ENCODE measurements at places on chromosomes 16 and 17.

- no peak for DNase-seq
Observed at GRCh38 chr17:19310151-19310550, 52.4 kb downstream of the B9D1 start.

GRCh38 chr16:84120023-84120422 is 3.3 kb upstream of the MBTPS1 start:
- DNase-seq: no peak

- DNase-seq: peak; percentile 85
Observed at GRCh38 chr16:88558457-88559442, 11.5 kb upstream of the ZC3H18 start.

DNA sequence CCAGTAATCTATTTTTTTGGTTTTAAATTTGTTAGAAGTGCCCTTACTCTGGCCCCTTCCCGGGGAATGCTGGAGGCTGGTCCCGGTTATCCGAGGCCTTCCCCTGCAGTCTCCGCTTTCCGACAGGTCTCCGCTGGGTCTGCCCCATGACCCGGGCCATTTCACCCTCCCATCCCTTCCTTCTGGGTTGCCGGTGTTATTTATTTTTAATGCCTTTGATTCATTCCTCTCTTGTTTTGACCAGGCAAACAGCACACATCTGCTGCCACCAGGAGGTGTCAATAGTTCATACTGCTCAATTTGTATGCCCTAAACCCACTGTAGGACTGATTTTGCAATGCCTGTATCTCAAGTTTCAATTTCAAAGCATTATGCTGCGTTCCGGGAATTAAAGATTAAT is 113.2 kb upstream of the IRX5 start:
- DNase-seq: no peak

DNA sequence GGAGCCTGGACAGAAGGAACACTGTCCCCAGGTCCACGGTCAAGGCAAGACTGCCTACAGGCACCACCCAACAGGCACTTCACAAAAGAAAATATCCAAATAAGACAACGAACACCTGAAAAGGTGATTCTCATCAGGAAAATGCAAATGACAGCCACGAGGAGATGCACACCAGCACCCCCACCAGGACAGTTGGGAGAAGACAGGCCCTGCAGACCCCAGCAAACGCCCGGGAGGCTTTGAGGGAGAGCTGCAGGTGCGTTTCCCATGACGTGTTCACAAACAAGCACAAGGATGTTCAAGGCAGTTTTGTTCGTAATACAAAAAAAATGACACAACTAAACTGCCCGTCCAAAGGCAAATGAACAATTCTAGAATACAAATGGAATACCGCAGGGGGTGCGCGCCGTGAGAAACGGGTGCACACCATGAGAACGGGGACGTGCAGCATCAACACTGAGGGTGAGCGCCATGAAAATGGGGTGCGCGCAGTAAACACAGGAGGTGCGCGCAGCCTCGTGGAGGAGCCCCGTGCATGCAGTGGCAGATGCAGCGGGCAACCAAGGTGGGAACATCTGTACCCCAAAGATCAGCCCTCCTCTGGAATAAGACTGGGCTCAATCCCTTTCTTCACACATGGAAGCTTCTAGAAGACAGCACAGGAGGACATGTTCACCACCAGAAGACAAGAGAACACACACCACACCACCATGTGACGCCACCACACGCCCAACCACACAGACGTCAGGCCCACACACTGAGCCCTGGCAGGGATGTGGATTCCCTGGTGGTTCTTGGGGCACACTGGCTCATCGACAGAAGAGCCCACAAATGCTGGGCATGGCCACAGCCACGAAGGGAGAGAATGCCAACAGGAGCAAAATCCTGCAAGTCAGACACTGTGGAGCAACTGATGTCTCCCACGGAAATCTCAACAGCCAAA is 91.2 kb downstream of the ZNF778 start:
- DNase-seq: no peak

GRCh38 chr17:56786989-56787482 is 46.7 kb downstream of the C17orf67 start:
- no peak for DNase-seq

DNA sequence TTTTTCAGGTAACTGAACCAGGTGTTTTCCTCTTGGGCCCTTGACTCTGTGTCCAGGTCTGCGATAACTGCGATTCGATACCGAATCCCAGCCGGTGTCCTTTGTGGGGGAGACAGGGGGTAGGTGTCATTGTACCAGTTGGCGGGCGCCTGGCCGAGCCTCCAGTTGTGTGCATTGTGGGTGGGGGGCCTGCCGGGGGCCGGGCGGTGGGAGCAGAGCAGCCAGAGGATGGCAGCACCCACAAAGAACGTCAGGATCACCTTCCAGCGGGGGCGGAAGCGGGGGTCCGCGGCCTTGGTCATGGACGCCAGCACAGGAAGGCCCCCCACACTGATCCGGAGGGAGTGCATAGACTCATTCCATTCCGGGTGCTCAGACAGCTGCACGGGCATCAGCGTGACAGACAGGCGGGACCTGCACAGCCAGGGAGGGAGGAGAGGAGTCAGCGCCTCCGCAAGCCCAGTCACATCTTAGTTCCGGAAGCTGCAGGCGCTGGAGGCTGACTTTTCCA is 12.3 kb downstream of the CANT1 start:
- DNase-seq: peak; percentile 32

- no peak for DNase-seq
Observed at GRCh38 chr16:64440421-64440831, 681.4 kb downstream of the CDH11 start.

GRCh38 chr16:80199614-80200013 is 341.2 kb upstream of the DYNLRB2 start:
- DNase-seq: no peak

- DNase-seq: no peak
Observed at GRCh38 chr16:30723725-30724355, 24.4 kb upstream of the PHKG2 start.

DNA sequence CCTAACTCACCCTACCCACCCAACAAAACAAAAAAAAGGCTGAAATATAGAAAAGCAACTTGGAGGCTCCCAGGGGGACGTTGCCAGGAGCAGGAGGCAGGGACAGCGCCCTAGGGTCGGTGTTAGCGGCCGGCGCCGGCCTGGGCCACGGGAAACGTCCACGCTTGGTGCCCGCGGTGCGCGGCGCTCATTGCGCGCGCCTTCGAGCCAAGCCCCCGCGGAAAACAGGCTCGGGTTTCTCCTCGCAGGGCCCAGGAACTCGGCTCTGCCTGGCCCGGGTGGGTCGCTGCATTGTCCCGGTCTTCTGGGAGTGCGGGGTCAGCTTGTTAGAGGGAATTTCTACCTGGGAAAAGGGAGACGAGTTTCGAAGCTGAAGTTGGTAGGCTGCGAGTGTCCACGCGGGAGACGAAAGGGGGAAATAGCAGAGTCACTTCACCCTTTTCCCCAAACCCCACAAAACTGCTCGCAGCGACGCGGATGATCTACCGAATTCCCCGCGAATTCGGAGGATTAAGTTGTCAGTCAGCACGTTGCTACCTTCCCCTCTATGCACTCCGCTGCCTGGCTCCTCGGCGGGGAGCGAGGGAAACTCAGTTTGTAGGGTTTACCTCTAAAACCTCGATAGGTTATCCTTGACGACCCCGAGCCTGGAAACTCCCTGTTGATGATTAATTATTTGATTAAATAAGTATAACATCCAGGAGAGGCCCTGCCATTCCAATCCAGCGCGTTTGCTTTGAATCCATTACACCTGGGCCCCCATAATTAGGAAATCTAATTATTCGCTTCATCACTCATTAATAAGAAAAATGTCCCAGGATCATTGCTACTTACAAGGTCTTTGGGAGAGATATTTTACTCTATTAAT is 751 bp upstream of the FOXC2 start:
- DNase-seq: no peak

GRCh38 chr16:48907906-48908634 is 298.1 kb upstream of the N4BP1 start:
- DNase-seq: no peak

- no peak for DNase-seq
Observed at GRCh38 chr17:53971361-53971760, 148.6 kb downstream of the KIF2B start.

DNA sequence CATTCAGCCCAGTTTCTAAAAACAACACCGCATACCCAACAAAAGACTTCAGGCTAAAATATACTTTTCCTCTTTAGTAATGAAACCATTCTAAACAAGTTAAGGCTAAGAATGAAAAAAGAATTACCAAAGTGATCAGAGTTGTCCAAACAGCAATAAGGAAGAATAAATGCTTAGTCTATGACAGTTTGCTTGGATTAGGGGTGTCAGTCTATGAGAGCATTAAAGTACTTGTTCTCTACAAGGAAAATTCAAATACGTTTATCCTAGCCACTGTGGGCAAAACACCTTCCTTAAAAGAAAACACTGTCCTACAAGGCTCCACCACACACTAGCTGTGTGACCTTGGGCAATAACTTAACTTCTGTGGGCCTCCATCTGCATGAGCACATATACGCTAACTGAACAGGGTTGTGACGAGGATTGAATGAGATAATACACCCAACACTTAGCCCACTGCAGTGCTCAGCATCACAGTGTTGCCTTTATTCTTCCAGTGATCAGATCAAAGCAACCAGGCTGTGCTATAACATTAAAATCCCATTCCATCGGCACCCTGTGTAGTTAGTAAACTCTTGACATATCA is 53.6 kb downstream of the TEX2 start:
- no peak for DNase-seq

- no peak for DNase-seq
Observed at GRCh38 chr17:16442141-16442540, 26.8 kb downstream of the TRPV2 start.

GRCh38 chr16:12432136-12432535 is 371.6 kb downstream of the CPPED1 start:
- DNase-seq: no peak

- no peak for DNase-seq
Observed at GRCh38 chr17:60065136-60065535, 13.6 kb downstream of the HEATR6 start.

DNA sequence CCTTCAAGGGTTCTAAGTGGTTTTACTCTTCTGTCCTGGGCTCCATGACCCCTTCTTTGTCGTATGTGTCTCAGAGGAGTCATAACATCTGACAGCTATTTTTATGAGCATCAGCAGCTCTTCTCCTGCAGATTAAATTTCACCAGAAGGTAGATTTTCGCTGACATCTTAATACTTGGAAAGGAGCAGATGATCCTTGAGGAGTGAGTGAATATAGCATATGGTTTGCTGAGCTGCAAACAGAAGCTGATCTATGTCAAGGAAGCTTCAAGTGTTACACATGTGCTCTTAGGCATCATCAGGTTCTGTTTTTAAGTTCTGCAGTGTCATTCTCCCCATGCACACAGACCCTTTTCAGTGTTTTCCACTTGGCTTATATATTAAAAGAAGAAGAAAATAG is 49.2 kb upstream of the MYH2 start:
- DNase-seq: no peak

GRCh38 chr17:73061161-73061560 is 31.3 kb downstream of the SLC39A11 start:
- no peak for DNase-seq

DNA sequence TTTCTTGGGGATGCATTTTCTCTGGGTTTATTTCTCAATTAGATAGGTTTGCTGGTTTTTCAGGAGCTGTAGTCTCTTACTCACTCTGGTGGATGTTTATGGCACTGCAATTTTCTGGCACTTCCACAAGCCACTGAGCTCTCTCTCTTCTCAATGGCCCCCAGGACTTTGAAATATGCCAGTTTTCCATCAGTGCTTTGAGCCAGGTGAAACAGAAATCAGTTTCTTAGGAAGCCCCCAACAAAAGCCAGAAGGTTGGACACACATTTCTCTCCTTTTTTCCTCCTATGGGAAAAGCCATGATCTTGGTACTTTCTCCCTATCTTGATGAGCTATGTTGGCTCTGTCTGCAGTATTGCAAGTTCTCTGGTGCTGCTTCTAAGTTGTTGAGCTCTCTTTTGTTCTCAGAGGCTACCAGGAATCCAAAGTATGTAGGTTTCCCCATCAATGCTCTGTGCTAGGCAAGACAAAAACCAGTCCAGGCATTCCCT is 90.7 kb upstream of the SMIM36 start:
- no peak for DNase-seq

DNA sequence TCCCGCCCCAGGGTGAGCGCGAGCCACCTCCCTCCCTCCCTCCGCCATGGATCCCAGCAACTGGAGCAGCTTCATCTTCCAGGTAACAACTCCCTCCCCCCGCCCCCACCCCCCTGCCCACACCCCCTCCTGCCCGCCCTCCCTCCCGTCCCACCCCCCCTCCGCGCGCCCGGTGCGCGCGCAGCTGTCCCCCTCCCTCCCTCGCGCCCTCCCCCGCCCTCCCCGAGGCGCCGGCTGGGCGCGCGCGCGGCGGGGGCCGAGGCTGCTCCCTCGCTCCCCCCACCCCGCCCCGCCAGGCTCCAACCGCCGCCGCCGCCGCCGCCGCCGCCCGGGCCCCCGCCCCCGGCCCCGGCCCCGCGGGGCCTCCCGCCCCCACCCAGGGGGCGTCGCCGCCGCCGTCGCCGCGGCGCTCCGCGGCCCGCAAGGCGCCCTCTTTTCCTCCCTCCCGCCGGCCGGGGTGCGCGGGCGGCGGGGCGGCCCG is at the start of gene MAZ:
TSS of gene MAZ (plus strand) at position 431 of the 481 bp plus-strand sequence. CDS start 173 bp downstream, outside the sequence.
- DNase-seq: no peak

GRCh38 chr17:63997341-63998048 is 656 bp upstream of the PRR29 start:
- no peak for DNase-seq

GRCh38 chr16:89360760-89361435 is 129.5 kb downstream of the ANKRD11 start:
- DNase-seq: no peak

- no peak for DNase-seq
Observed at GRCh38 chr16:84156342-84156784, 11.3 kb downstream of the DNAAF1 start.

- DNase-seq: no peak
Observed at GRCh38 chr16:543301-544164, 16.0 kb downstream of the CAPN15 start.

- DNase-seq: no peak
Observed at GRCh38 chr17:80529104-80529903, 15.3 kb upstream of the RPTOR start.

- no peak for DNase-seq
Observed at GRCh38 chr16:24116989-24117388, 139.1 kb upstream of the CACNG3 start.

GRCh38 chr16:86827521-86827920 is 249.2 kb downstream of the FOXL1 start:
- no peak for DNase-seq

DNA sequence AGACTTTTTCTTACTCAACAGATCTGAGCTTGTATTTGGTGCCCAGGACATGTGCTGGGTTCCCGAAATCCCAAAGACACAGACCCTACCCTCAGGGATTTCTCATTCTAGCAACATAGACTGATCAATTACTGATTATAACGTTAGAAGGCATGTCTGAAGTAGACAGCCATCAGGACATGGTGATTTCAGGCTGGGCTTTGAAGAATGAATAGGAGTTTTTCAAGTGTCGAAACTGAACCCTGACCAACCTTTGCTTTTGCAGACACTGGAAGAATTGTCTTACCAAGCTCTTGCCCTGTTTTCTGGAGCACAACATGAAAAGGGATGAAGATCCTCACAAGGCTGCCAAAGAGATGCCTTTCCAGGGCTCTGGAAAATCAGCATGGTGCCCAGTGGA is 40.0 kb upstream of the IL21R start:
- no peak for DNase-seq

Data from colonic mucosa (tissue), 4 donors.